ENCODE measurements at places on chromosomes 11 and 22.

DNA sequence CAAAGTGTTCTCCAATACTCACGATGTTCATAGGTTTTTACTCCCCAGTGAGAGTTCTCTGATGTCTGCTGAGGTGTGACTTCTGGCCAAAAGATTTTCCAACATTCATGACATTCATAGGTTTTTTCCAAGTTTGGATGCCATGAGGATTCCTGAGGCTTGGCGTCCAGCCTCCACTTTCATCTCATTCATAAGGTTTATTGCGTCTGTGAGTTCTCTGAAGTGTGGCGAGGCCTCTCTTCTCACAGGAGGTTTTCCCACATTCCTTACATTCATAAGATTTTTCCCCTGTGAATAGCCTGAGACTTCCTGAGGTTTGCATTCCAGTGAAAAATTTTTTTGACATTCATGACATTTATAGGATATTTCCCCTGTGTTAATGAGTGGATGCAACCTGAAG is 1014.1 kb downstream of the LRRC4C start:
- no peak for DNase-seq

DNA sequence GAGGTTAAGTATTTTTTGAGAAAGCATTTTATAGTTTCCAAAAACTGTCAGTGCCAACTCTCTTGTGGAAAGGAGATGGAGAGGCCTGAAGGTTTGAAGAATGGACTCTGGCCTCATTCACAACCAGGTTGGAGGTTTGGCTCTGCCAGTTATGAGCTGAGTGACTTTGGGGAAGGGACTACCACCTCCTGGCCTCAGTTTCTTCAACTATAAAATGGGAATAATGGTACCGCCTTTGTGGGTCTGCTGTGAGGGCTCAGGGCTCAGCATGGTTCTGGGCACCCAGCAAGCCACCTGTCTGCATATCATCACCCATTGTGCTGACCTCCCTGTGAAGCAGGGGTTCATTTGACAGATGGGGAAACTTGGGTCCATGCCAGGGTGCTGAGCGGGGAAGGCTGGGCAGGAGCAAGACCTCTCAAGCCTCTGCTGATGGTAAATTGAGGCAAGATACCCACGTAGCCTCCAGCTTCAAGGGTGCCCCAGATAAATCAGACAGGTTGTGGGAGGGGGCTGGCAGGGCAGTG is 3.5 kb upstream of the LIF start:
- DNase-seq: no peak

- DNase-seq: no peak
Measured at GRCh38 chr11:26149585-26149984, 182.3 kb upstream of the ANO3 start.

- DNase-seq: no peak
Measured at GRCh38 chr11:36500315-36500721, 9.8 kb downstream of the TRAF6 start.

DNA sequence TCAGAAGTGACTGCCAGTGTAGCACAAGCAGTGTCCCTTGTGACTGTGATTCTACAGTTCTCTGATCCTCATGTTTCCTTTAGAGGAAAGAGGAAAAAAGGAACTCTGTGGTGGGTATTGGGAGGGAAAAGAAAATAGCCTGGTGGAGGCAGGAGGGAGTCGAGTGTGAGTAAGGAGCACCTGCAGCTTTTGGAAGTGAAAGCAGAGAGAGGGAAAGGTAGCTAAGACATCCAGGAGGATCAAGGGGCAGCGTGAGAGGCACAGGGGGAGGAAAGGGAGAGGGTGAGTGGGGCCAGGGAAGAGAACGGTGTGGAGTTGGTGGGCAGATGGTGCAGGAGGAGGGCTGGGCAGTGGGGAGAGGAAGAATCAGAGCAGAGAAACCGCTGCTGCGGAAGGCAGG is 12.4 kb downstream of the TMA7B start:
- no peak for DNase-seq

DNA sequence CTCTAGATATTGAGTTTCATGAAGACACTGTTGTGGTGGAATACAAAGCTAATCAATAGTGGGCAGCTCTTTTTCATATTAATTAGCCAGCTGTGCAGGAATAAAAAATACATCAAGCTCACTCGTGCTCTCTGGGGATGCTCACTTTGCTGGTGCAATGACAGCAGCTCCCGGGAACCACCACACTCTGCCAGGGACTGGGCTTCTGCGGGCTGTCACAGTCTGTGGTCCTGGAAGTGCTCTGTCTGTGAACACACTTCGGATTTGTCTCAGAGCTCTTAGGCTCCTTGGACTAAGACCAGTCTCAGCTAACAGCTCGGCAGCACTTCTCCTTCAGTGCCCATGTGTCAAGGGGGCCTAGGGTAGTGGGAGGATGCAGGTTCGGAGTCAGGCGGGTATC is 393.5 kb downstream of the TENM4 start:
- DNase-seq: no peak

- no peak for DNase-seq
Measured at GRCh38 chr11:85379066-85379465, 248.1 kb downstream of the DLG2 start.

DNA sequence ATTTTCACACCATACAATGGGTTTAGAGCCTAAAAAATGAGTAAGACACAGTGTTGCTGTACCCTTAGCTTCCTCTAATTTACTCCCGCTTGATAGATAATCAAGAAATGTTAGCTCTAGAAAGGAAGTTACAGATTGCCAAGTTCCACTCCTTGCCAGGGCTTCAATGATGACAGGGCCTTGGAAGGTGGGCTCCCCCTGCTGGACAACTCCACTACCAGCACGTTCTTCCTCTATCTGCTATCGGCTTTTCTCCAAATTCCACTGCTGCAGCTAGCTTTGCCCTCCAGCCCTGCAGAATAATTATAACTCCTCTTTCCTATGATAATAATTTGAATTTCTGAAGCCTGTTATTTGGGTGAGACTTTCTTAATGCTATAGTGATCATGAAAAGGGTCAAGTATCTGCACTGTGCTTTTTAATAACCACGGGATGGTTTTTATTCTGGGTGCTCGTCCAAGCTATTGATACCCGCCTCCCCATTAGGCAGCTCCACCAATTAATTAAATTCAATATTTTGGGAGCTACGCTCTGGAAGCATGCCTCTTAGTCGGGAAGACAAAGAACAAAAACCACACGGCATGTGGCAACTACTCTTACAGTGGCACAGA is 9.0 kb downstream of the SYN3 start:
- DNase-seq: peak; percentile 79

DNA sequence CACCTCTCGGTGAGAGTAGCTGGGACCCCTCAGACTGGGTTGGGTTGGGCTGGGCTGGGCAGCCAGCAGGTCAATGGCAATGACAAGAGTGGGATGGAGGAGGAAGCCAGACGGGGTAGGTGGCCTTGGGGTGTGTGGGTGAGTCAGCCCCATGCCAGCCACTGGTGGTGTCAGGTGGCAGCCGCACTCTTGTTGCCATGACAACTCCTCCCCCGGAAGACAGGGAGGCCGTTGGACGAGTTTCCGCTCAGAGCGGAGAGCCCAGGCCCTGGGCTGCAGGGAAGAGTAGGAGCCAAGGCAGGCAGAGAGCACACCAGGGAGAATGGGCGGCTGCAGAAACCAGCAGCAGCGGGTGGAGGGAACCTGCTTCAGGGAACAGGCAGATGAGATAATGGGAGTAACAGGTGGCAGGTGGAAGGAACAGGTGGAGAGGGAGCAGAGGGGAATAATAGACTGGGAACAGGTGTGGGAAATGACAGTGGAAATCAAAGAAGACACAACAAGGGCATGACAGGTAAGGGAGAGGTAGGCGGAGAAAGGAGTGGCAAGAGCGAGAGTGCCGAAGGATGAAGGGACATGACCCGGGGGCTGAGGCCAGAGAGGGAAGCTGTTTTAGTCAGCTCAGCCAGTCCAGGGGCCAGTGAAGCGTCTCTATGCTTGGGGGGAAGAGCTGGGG is 8.7 kb downstream of the SPTBN2 start:
- DNase-seq: no peak

DNA sequence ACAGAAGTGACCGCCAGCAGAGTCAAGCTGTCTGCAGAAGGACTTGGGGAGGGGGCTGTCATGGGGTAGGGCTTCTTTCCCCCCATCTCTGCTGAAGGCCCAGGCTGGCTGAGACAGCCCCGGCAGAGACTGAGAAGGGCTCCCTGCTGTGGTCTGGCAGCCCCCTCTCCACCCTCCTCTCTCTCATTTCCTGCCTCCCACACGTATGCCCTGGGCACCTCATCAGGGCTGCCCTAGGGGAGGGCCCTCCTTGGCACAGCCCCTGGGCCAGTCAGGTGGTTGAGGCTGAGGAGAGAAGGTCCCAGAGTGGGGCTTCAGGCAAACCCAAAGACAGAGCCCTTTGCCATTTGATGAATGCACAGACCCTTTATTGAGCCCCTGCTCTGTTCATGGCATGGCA is 3.6 kb downstream of the RASD2 start:
- DNase-seq: no peak

DNA sequence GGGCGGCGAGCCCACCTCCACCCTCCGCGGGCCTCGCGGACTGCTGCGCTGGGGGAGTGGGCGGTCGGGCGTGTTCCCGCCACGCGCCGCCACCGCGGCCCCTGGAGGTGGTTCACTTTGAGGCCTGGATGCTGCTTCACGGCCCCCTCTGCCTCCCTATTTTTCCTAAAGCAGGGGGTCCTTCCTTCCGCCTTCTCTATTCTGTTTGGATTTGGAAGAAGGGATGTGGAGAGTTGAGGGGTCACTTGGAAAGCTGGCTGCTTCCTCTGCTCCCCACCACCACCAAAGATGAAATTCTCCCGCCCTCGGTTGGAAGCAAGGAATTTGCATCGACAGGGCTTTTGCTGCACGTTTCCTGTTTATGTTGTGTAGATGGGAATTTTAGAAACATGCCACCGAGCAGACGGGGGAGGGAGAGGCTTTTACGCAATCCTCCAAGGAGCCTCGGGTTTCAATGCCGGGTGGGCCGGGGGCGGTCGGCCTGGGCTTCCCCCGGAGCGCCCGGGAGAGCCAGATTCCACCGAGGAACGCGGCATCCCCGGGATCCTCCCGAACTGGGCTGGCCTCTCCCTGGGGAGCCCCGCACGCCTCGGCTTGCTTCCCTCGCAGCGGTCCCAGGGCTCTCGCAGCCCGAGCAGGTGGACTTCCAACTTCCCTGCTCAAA is 403 bp upstream of the SBF2 start:
- peak; percentile 61 for DNase-seq

DNA sequence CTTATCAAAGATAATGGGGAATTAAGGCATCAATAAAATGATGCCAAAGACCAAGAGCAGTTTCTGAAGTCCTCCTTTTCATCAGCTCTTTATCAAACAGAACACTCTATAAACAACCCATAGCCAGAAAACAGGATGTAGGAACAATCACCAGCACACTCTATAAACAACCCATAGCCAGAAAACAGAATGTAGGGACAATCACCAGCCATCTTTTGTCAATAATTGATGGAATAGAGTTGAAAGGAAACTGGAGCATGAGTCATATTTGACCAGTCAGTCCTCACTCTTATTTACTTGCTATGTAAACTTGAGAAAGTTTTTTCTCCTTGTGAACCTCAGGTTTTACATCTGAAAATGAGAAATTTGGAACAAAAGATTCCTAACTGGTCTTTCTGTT is 10.0 kb downstream of the MS4A2 start:
- no peak for DNase-seq

DNA sequence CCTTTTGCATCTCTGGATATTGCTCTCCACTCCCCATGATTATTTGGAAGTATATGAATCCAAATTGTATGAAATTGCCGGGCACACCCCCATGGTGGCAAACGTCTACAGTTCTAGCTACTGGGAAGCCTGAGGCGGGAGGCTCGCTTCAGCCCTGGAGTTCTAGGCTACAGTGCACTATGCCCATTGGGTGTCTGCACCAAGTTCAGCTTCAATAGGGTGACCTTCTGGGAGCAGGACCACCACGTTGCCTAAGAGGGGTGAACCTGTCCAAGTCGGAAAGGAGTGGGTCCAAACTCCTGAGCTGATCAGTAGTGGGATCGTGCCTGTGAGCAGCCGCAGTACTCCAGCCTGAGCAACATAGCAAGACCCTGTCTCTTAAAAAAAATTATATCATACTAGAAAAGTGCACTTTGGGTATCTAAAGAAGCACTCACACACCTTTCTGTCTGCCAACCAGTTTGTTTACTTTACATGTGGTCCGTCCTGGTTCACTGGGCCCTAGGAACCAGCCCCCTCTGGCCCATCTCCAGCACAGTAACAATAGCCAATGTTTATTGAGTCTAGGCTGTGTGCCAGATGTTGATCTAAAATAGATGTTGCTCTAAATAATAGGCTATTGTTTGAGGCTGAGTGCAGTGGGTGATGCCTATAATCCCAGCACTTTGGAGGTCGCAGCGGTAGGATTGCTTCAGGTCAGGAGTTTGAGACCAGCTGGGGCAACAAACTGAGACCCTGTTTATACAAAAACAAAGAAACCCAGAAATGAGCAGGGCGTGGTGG is 16.4 kb upstream of the KAT5 start:
- DNase-seq: no peak

- no peak for DNase-seq
Measured at GRCh38 chr11:45017329-45017728, 66.6 kb upstream of the TP53I11 start.

DNA sequence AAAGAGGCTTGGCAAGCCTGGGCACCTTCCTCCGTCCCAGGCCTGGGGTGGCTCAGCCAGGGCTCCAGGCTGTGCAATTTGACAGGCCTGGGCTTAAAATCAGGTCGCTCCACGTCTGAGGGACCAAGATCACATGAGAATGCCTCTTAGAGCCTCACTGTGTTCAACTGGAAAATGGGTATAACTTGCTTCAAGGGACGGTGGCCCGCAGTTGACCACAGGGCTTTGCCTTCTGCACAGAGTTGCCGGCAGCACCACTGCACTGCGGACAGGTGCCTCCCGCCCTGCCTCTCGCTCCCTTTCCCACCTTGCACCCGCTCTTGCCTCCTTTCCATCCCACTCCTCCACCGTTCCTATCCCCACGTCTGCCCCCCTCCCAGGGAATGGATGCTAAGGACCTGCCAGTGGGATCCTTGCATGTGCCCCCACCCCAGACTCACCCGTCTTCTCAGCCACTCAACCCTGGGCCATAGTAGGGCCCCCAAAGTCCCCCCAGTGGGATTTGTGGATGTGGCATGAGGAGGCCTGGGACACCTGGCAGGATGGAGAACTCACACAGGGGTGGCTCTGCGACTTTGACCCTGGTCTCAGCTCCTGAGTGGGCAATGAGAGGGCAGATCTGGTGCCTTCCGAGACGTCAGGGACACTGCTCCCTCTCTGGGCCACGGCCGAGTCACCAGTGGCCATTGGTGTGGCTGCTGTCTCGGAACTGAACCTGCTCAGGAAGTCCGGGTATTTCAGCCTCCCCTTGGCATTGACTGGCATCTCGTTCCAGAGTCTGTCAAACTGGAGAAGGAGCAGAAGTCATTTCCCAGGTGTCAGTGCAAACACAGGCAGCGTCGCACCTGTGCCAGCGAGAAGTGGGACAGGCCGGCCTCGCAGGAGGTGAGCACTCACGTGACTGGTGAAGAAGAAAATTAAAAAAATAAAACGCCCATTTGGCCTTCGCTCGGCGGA is 128.0 kb downstream of the MPPED1 start:
- DNase-seq: peak; percentile 13

All from D341Med (cell line).